ENCODE measurements at places on chromosomes 6 and 20.

DNA sequence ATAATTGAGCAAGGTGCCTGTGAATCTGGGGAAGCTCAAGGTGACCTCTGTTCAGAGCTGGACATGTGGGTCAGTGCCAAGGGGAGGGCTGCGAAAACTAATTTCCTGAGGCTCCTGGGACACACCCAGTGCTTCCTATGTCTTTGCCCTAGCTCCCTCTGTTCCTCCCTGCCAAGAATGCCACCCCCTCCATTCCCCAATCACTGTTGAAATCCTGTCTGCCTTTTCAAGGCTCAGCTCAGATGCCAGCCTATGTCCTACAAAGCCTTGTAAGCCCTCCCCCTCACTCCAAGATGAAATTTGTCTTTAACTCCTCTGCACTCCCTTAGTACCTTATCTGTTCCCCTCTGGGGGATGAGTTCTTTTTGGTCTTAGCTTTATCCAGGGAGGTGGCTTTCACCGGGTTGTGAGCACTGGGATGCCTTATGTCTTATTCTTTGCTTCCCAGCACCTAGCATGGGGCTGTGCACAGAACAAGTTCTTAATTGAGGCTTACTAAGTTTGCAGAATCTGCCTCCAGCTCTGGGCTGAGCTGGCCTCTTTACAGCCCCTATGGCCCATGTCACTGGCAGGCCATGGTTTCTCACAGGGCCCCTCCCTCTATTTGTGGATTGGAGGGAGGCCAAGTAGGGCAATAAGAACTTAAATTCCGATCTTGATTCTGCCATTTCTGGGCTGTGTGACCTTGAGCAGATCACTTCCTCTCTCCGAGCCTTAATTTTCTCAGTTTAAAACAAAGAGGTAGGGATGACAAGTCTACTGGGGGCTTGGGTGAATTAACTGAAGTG, 51.5 kb upstream of the EPB41L1 start:
- DNase-seq, result no peak

- no peak for DNase-seq
Observed at GRCh38 chr6:51323056-51323455, 504.4 kb downstream of the TFAP2B start.

GRCh38 chr20:14553774-14554534, 216.5 kb upstream of the FLRT3 start:
- no peak for DNase-seq

GRCh38 chr6:6994796-6995195, 113.0 kb upstream of the RREB1 start:
- DNase-seq, result no peak

- DNase-seq, result no peak
Observed at GRCh38 chr6:90870561-90870960, 283.7 kb upstream of the MAP3K7 start.

GRCh38 chr20:32227744-32228688, 20.3 kb downstream of the POFUT1 start:
- DNase-seq, result no peak
